CD4-positive, CD25-positive, alpha-beta regulatory T cell (primary cell): ENCODE measurements at places on chromosomes 11 and 22. TPM values are rescaled to one million over a fixed set of nuclear protein-coding genes. Genes with fewer than 3 reads are reported as not detected.

DNA sequence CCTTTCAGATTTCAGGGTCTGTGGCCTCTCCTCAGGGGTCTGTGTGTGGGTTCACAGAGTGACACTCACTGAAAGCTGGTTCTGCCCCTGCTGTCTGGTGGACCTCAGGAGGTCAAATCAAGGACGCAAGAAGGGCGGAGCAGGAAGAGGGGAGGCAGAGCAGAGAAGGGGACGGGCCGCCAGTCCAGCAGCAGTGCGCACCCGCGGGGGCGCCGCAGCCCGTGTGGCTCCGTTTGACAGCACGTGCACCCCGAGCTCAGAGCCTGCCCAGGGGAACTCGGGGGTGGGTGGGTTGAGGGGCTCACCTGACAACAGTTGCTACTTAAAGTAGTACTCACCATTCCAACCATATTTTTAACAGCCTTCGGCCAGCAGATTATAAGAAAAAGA is 71.4 kb upstream of the PITPNB start:
- DNase-seq = no peak

The OR51B4 gene
- not detected for total RNA-seq

- DNase-seq = no peak
Measured at GRCh38 chr11:59463190-59463641, 6.5 kb downstream of the OR4D6 start.

GRCh38 chr11:110501428-110501827 is 71.7 kb downstream of the FDX1 start:
- DNase-seq = no peak

DNA sequence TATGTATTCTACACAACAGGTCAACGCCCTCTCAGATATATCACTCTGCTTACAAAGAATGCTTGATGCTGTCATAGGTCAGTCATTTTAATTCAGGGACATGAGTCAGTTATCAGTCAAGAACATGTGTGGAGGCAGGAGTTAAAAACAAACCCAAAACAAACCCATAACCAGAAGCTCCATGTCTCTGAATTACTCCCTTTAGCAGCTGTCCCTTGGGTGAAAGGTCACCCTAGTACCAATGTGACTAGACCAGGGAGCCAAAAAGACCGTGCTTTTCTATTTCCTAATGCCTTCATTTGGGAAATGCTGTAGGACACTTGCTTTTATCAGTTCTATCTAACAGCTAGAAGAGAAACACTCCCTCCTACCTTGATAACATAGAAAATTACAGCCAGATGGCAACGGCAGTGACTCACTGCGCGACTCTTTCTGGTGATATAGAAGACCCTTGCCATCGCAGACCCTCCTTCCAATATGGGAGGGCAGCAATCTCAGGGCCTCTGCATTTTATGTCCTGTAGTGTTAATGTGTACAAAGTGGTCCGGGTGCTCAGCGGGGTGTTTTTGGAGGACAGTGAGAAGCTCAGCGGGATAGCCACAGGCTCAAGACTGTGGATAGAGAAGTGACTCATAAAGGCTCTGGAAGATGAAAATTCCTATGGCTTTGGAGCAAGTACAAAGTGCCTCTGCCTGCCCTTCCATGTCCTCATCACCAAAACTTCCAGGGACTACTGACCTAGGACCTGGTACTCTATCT is 24.8 kb downstream of the APOL5 start:
- DNase-seq = no peak

The DMC1 gene
- total RNA-seq = not detected

The GLYAT gene
- not detected for total RNA-seq

GRCh38 chr11:108135845-108136544 is 14.6 kb downstream of the ACAT1 start:
- DNase-seq = no peak

GRCh38 chr11:78560826-78561484 is 13.7 kb downstream of the NARS2 start:
- DNase-seq = no peak

DNA sequence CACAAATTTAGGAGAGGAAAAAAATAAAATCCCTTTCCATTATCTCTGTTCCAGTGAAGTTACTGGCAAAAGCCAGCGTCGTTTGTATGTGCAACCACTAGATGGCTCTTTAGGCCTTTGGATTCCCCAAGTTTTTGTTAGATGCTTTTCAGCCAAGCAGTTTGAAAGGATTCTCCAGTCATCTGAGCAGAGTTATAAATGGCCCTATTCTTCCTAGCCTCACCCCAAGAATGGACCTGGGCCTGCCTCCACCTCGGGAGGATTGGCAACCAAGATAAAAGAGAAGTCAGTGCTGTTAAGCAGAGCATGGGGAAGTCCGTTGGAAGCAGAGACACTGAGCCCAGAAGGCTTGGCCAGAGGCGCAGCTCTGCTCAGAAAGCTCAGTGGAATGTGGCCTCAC is 15.4 kb downstream of the FAM181B start:
- peak; percentile 20 for DNase-seq

The MMP8 gene
- not detected for total RNA-seq

- DNase-seq = no peak
Measured at GRCh38 chr11:118886681-118887111, 3.0 kb downstream of the CXCR5 start.

- DNase-seq = no peak
Measured at GRCh38 chr22:49738566-49738965, 89.1 kb downstream of the BRD1 start.

The TP53I11 gene
- total RNA-seq = 17.4 TPM

The CRYAB gene
- total RNA-seq = not detected

The SERPINH1 gene
- total RNA-seq = 3.4 TPM

The DGCR6 gene
- 6.5 TPM for total RNA-seq

- no peak for DNase-seq
Measured at GRCh38 chr11:100687054-100687629, at the start of gene ARHGAP42. Gene ARHGAP42, plus strand, starts transcription at chr11:100687288. Its CDS starts 391 bp downstream, at chr11:100687679.

DNA sequence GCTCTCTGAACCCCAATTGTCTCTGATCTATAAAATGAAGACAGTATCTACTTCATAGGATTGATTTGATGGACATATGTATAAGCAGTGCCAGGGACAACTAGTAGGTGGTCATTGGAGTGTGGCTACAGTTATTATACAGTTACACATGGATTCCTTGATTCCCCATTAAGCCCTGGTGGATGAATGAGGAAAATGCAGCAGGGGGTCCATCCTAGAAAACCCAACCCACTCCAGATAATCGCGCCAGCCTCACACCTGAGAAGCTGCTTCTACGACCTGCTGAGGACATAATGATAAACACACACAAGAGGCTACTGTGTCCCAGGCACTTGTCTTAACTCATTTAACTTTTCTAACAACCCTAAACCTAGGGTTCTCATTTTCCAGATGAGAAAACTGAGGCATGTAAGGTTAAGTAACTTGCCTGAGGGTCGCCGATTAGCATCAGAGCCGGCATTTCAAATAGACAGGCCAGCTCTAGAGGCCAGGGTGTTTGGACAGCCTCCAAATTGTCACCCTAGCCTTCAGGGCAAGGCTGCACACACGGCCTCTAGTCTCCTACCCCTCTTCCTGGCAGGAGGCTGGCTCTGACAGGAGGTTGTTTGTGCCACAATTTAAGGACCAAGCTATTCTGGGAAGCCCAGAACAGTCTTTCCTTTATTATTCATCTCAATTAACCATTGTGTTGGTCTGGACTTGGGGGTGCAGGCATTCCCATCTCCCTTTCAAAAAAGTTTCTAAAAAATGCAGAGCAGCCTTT is 3.8 kb upstream of the C11orf91 start:
- no peak for DNase-seq

DNA sequence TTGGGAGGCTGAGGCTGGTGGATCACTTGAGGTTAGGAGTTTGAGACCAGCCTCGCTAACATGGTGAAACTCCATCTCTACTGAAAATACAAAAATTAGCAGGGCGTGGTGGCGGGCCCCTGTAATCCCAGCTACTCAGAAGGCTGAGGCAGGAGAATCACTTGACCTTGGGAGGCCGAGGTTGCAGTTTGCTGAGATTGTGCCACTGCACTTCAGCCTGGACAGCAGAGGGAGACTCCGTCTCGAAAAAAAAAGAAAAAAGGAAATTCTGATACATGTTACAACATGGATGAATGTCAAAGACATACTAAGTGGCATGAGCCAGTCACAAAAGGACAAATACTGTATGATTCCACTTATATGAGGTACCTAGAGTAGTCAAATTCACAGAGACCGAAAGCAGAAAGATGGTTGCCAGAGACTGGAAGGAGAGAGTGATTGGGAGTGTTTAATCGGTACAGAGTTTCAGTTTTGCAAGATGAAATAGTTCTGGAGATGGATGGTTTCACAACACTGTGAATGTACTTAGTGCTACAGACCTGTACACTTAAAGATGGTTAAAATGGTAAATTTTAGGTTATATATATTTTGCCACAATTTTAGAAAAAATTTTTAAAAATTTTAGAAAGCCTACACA is 92.3 kb downstream of the BLID start:
- DNase-seq = no peak

- DNase-seq = no peak
Measured at GRCh38 chr22:25420925-25421904, 143.3 kb upstream of the GRK3 start.

DNA sequence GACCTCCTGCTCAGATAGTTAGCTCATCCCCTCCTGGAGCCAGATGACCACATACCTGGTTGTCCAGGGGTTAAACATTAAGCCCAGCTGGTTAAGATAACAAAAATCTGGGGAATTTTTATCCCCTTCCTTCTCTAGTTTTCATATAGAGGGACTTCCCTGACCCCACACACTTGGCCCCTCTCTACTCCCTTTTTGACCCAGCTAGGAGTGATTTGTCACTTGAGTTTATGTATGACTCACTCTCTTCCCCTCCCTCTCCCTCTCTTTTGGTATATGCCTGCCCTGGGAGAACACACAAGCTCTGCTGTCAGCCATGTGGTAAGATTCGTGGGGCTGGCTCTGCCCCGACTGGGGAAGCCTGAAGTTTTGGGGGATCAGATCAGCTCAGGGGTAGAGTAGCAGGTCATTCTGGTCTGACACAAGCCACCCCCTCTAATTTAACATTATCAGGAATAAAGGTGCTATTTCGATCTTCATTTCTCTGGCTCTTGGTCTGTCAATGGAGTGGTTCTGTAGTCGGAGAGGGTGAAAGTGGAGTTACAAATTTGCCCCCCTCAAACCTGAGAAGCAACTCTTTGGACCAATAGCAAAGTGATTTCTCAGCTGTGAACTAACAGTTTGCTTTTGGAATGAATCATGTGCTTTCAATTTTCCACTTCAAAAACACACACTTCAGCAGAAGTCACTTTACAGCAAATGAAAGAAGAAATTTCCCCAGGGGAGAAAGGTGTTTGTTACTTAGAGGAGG is 415.3 kb upstream of the CADM1 start:
- peak; percentile 10 for DNase-seq

The TRIM49 gene
- total RNA-seq = not detected

The MAPK12 gene
- total RNA-seq = 2.0 TPM

- no peak for DNase-seq
Measured at GRCh38 chr22:46442217-46442853, 95.1 kb downstream of the CELSR1 start.

GRCh38 chr11:86506235-86506634 is 131.5 kb downstream of the CCDC81 start:
- no peak for DNase-seq

The IGSF22 gene
- total RNA-seq = 2.1 TPM

- DNase-seq = peak; percentile 36
Measured at GRCh38 chr11:120801801-120802689, 221.9 kb upstream of the TBCEL start.

DNA sequence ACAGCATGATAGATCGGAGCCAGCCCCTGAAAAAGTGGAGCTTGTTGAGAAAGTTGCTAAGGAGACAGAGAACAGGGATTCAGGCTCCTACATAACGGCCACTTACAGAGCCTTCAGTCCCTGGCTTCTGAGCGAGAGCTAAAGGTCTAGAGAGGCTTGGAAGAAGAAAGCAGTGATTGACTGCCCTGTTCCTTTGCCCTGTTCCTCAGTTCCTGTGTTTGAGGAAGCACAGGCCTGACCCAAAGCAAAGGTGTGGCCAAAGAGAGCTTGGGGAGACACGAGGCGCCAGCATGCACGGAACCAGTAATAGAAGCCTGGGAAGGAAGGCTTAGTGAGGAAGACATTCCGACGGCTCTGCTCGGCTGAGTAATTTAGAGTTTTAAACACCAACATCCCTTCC is 74.1 kb upstream of the CSNK2A3 start:
- no peak for DNase-seq

DNA sequence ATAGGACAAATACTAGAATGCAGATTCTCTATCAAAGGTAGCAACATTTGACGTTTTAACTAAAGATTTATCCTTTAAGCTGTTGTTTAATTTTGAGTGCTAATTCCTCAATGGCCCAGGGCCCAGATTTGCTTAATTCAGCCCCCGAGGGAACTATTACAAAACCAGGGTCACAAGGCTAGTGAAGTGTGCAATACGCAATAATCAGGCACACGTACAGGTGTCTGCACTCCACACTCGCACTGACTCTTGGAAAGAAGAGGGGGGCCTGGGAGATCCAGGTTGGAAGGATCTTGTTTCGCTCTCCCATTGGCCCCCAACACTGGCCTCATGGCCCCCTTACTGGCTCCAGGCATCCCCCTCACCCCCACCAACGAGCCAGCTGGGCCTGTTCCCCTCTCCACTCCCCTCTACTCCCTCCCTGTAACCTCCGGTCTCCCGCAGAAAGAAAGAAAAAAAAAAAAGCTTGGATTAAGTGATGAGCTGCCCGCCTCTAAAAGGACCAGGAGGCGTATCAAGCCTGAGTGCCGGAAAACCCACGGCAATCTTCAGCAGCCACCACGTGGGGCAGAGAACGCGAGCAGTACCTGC is 2.2 kb upstream of the KIRREL3 start:
- no peak for DNase-seq

The C22orf31 gene
- not detected for total RNA-seq

DNA sequence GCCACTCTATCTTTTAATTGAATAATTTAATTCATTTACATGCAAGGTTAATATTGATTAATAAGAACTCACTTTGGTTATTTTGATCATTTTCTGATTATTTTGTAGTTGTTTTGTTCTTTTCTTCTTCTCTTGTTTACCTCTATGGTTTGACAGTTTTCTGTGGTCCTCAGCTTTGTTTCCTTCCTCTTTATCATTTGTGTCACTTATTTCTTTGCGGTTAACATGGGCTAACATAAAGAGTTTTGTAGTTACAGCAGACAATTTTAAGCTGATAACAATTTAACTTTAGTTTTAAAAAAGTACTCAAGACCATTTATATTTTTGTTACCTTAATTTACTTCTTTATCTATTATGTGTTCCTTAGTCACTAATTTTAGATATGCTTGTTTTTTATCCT is 1032.8 kb upstream of the RAG2 start:
- no peak for DNase-seq

GRCh38 chr22:17120711-17121232 is 388 bp downstream of the TMEM121B start:
- no peak for DNase-seq

- DNase-seq = no peak
Measured at GRCh38 chr22:30310881-30311771, 15.6 kb downstream of the TBC1D10A start.

DNA sequence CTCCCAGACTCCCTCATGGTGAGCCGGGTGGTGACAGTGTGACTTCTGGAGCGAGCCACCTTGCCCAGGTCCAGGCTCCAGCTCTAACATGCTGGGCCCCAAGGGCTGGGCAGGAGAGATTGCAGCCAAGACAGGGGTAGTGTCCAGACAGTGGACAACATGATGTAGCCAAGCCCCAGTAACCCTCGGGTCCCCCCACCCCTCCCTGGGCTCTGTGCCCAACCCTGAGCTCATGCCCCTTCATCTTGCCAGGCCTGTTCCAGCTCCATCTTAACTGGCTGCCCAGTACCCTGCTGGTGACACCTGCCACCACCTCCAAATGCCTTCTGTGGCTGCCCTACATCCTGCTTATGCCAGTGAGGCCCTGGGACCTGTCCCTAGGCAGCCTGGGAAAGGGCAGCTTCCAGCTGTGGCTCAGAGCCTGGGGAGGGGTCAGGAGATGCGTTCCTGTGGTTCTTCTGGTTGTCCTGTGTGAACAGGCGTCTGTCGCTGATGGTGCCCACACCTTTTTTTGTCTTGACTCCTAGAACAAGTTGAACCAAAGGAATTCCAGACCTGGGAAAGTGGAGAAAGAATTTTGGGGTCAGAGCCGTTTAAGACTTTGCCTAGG is 12.5 kb upstream of the SYT12 start:
- DNase-seq = no peak
